ENCODE measurements at places on chromosomes 2 and 18. TPM values are rescaled to one million over a fixed set of nuclear protein-coding genes. Genes with fewer than 3 reads are reported as not detected.
A peak's percentile ranks its signal among the peaks of the same experiment; 100 is the strongest.

Gene CPO
- total RNA-seq = not detected

DNA sequence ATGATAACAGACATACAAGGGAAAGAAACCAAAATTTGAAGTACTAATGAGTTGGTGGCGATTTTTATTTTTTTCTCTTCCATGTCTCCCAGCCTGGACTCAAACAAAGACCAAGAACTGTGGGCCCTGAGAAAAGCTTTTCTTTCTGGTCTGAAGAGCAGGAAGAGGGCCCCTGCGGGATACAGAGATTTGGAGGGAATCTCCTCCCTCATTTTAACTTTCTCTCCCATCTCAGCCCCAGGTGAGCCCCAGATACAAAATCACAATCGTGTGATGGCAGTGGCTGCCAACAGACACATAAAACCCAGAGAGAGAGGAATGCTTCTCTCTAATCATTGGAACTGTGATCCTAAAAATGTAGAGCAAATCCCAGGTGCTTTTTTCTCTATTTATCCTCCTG, 19.5 kb upstream of the PRKCE start:
- ATAC-seq = no peak

Gene EIF2B4
- total RNA-seq = 29.2 TPM

DNA sequence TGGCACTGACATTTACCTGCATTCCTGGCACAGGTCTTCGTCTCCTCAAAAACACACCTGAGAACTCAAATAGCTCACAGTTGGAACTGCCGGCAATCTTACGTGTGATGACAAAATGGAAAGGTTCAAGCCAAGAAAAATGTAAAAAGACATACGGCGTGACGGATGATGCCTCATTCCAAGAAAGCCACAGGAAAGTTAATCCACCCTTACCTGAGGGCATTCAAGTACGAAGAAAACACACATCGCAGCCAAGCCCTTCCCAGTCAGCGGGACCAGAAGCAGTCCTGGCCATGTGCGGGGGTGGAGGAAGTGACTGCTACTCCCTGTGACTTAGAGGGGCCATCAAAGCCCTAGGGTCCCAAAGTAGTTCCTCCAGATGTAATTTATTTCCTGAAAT, 986.3 kb upstream of the CELF4 start:
- ATAC-seq = peak; percentile 75

DNA sequence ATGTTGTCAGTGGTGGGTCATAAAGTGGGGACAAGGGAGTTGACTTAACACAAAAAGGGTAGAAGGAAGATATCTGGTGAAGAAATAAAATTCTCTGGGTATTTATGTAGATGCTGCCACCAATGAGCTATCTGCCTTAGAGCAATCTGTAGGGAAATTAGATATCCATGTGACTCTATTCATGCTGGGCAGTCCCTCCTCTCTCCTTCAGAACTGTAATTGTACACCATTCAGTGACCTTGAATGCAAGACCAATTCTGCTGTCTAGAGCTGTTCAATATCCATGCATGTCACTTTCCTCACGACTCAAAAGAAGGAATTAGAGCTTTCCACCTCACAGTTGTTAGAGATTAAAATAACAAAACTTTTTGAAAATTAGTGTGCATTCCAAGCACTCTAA, 28.6 kb upstream of the TDRD15 start:
- no peak for ATAC-seq

DNA sequence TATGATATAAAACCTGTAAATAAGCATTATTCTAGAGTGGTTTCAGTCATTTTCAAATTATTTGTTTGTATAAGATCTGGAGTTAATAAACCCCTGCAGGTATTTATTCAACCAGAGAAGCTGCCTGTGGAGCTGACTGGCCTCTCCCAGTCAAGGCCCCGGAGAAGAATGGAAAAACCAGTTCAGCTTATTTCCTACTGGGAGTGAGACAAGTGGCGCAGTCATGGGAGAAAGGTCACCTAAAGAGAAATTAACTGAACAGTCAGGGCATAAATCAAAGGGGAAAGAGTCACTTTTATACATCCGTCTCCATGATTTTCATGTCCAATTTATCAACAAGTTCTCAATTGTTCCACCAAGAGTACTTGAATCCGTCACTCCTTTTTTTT, 240.9 kb downstream of the RNF152 start:
- ATAC-seq = peak; percentile 77

DNA sequence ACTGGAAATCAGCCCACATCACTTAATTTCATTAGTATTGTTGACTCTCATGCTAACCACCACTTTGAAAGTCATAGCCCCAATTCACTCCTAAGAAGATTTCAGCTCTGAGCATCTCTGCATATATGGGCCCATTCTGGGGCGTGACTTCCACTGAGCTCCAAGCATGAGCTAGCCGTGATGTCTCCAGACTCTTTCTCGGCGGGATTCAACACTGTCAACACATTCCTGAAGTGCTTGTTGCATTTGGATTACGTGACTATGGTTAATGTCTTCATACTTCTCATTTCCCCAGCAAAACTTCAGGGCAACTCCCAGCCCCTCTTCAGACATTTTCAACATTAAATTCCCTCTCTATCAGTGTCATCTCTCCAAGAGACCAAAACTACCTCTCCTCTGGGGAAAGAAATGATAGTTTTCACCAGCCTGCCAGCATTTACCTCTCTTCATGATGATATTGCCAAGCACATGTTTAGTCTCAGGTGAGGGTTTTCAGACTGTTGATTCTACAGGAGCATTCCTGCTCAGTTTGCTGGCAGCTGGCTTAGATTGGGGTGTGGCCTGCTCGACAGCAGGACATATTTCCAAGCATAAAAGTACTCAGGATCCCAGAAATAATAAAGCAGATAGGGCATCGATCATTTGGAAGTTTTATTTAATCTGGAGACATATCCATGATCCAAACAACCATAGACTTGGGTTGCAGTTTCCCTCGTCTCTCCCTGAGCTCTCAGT, 81.7 kb downstream of the FEZ2 start:
- no peak for ATAC-seq

Gene PRKAG3
- not detected for total RNA-seq

DNA sequence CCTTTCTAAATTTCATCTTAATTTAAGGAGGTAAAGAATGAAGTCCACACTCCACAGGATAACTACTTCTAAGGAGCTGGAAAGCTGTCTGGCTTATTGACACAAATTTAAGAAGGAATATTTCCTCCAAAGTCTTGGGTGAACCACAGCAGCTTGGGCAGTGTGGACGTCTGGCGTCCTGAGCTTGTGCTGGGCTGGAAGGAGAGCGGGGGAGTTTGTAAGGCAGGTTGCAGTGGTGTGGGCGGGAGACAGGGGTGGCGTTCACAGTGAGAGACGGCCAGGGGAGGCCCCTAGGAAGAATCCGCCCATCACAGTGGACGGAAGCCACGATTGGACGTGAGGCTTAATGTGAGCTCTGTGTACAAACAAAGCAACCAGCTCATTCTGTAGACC, 25.7 kb downstream of the ADI1 start:
- no peak for ATAC-seq

GRCh38 chr2:59684771-59685166, 868.7 kb downstream of the BCL11A start:
- ATAC-seq = no peak

Gene CYP26B1
- total RNA-seq = 1.9 TPM

DNA sequence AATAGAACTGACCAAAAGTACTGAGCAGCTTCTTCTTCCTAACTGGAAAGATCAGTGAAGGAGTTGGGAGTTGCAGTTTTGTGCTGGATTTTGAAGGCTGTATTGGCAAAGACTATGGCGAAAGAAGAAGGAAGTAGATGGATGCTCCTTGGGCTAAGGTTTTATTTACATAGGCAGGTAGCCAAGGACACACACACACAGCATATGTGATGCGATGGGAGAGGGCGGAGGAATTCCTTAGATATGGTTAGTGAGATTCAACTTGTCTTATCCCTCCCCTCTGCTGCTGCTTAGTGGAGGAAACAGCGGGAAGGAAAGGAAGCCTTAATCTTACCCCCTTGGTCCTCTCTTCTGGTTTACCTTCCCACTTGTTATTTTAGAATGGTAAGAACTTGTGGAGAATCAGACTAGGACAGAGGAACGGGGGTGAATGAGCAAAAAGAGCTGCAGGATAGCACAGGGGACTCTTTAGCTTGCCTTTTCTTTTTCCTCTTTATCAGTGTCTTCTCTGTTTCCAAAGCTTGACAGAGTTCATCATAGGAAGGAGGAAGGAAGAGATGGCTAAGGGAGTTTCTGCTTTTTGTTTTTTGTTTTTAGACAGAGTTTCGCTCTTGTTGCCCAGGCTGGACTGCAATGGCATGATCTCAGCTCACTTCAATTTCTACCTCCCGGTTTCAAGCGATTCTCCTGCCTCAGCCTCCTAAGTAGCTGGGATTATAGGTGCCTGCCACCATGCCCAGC, 87.9 kb downstream of the OSBPL6 start:
- ATAC-seq = peak; percentile 81

- no peak for ATAC-seq
Observed at GRCh38 chr18:10319914-10320600, 134.4 kb upstream of the APCDD1 start.

GRCh38 chr2:173191601-173192000, 116.0 kb downstream of the MAP3K20 start:
- ATAC-seq = no peak

Gene UGT1A4
- total RNA-seq = 0.80 TPM

GRCh38 chr2:207226243-207226642, 60.5 kb upstream of the KLF7 start:
- ATAC-seq = no peak

Gene MERTK
- 5.4 TPM for total RNA-seq

DNA sequence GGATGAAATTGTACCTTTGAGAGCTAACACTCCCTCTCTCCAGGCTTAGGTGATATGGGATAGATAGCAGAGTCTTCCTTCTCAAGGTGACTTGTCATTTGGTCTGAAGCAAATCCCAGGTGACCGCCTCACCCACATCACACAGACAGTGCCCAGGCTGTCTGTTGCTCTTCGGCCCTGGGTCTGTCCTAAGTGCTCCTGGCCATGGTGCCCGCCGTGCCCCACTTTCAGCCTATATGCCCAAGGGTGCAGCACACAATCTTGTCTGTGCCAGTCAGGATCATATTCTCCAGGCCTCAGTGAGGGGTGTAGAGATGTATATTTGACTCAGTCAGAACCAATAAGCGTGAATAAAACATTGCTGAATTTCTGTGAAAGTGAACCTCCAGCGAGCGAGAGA, 326.8 kb downstream of the DYSF start:
- ATAC-seq = no peak

GRCh38 chr18:14914771-14915170, 166.8 kb downstream of the ANKRD30B start:
- ATAC-seq = no peak

Gene CXCR4
- 3.6 TPM for total RNA-seq

Gene ZC3H6
- 4.9 TPM for total RNA-seq

Gene MALL
- 248 TPM for total RNA-seq

- ATAC-seq = no peak
Observed at GRCh38 chr2:18830962-18831361, 241.6 kb upstream of the NT5C1B start.

GRCh38 chr2:5674026-5674340, 18.2 kb upstream of the SOX11 start:
- no peak for ATAC-seq

DNA sequence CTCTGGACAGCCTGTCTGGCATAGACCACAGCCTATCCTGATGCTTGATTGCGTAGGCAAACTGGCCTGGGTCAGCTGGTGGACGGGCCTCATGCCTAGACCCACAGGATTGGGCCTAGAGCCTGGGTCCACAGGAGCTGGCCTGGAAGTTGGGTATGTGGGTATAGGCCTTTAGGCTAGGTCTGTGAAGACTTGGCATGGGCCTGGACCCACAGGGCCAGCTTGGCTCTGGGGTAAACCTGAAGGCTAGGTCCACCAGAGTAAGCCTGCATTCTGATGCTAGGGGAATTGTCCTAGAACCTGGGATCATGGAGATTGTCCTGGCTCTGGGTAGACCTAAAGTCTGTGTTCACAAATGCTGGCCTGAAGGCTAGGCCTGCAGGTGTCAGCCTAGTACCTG, 1293.7 kb downstream of the CNTNAP5 start:
- ATAC-seq = no peak

DNA sequence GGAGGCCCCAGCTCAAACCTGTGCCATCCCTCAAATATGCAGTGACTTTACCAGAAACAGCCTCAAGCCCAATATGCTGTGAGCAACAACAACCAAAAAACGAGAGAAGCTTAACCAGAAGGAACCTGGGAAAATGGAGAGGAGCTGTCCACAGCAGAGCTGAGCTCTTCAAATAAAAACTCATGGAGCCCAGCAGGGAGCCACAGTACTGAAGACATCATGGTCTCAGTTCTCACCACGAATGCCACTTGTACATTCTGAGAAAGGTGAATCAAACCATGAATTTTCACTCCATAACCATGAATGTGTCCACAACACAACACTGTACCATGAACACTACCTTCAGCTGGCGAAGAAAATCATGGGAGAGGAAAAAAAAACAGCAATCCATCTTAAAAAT, 50.5 kb downstream of the KLHL14 start:
- no peak for ATAC-seq

Gene GLI2
- total RNA-seq = 0.72 TPM

Gene LYG2
- total RNA-seq = not detected

GRCh38 chr2:95379371-95379831, 23.1 kb upstream of the FAHD2A start:
- ATAC-seq = no peak

Gene OBSL1
- 13.0 TPM for total RNA-seq

DNA sequence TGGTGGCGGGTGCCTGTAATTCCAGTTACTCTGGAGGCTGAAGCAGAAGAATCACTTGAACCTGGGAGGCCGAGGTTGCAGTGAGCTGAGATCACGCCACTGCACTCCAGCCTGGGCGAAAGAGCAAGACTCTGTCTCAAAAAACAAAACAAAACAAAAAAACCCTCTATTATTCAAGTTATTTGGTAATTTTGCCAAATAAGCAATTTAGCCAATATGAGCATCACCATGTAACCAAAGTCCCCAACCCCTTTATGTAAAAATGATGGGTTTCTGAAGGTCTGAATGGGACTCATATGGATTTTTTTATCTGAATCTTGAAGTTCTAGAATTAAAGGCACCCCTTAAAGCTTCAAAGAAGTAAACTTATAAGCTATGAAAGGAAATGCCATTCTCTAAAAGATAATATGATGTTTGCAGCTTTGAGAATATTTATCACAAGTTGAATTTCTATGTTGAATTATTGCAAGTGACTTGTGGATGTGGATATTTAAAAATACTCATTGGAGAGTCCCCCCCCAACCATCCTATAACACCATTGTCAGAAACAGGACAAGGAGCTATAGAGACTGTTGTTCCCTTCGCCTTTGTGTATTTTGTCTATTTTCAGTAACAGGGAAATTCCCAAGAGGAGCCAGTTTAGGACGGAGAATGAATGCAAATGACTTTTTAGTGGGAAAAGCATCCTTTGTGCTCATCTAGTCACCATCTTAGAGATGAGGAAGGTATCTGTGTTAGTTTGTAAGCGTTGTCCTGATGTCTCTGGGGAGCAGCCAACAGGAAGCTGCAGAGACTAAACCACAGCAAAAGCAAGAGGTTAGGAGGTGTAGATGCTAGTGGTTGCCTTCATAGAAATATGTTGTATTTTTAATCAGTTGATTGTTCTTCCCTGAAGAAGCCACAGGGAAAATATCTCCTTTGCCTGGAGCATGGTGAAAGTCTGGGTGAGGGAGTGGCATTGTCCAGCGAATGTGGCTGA, 68.3 kb downstream of the TET3 start:
- no peak for ATAC-seq

All from esophagus mucosa (tissue), 1 donor.